ENCODE measurements at places on chromosomes 1 and 21.

GRCh38 chr1:20400341-20401177 is 85.5 kb downstream of the CAMK2N1 start:
- no peak for DNase-seq

DNA sequence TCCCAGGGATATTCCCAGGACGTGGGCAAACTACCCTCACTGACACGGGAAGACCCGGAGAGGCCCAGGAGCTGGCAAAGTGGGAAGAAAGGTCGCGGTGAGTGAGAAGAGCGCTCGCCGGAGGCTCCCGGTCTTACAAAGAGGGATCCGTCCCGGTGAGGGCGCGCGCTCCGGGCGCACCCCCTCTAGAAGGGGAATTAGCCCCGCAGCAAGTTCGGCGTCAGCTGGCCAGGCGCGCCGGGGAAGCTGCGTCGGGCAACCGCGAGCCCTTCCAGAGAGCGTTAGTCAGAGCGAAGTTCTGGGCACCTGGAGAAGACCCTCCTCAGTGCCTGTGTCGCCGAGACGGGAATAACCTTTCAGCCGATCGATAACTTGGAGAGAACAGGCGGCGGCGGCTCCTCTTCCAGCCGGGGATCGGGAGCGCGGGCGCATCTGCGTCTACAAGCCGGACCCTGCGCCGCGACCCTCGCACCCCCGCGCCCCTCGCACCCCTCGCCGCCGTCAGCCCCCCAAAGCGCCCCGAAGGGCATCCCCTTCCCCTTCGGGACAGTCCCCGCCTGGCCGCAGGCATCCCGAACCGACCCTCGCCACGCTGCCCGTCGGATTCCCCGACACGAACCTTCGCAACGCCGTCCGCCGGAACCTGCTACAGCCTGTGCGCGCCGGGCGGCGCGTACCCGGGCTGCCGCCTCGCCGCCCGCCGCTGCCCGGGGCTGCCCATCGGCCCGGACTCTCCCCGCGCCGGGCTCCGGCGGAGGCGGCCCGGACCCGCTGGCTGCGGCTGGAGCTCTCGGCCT is 485 bp downstream of the SIPA1L2 start:
- peak; percentile 45 for DNase-seq

DNA sequence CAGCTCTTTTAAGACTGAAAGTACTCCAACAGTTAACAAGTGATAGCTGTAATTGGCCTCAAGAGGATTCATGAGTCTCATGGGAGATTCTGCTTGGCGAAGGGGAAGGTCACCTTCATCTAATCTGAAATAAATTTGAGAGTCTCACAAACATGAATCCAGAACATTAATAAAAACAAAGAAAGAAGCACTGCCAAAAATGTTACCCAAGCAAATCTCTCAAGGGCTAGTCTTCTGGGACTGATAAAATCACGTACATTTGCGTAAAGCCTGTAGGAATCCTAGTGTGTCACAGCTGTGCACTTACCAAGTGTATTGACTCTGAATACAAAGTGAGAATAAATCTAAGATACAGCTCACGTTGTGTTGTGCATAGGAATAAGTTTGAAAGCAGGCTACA is 21.2 kb upstream of the NUF2 start:
- DNase-seq, result no peak

- peak; percentile 40 for DNase-seq
Observed at GRCh38 chr21:37380349-37381323, 14.1 kb downstream of the DYRK1A start.

DNA sequence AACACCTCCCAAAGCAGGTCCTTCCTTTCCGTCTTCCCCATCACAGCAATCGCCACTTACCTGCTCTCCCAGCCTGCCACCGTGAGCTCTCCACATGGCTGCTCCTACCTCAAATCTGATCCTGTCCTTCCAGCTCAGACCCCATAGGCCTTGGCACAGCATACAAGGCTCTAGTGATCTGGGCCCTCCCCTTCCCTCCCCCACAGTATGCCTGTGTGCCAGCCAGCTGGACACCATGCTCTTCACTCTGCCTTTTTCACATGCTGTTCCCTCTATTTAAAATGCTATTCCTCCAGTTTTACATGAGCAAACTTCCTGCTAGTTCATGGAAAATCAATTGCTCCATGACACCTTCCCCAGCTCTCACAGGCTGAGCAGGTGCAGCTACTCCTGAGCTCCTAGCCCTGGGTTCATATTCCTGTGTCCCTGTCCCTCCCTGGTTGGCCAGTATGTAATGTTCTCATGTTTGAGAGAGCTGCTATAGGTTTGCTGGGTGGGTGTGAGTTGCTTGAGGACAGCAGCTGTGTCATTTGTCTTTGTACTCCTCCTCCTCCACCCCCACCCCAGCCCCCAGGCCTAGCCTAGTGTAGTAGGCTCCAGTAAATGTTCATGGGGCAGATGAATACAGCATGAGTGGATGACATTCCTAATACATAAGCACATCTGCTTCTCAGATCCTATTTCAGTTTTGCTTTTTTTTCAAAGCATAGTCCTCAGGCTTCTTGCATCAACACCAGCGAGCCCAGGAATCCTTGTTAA is 6.3 kb upstream of the TNNT2 start:
- no peak for DNase-seq

DNA sequence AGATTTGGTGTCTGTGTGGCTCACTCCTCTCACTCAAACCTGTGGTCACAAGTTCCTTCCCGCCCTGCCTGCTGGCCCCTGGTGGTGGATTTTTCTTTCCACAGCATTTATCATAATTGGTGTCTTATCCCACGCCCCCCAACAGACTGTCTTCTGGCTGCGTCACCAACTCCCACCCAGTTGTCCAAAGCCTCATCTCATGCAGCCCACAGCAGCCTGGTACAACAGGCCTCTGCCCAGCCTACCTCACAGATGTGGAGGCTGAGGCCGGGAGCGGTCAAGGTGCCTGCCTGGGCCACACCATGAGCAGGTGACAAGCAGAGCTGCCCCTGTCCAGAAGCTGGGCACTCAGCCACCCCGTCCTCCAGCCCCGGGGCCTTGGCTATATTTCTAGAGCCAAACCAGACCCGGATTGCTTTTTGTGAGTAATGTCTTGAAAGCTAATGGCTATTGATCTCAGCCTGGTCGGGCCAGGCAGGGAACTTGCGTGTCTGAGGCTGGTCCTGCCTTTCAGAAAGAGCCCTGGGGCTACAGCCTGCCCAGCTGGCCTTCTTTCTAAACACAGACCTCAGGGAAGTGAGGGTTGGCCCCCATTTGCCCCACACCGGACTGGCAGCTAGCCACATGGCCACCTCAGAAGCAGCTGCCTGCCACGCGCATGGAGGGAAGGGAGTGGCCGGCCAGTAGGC is 2.6 kb downstream of the KCNAB2 start:
- DNase-seq, result peak; percentile 18

DNA sequence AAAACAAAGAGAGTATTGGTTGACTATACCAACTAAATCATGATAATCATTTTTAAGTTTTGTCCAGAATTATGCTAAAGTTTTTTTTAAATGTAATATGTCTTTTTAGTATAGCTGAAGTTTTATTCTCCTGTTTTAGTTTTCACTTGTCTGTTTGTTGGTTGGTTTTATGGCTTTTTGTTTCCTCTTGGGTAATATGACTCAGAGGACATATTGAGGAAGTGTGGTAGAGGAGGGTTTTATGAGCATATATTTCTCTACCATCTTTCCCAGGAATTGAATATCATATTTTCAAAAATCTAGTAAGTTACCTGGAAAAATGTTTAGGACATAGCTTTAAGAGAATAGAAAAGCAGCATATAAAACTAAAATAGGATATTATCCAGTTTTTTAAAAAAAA is 68.6 kb upstream of the MCOLN3 start:
- no peak for DNase-seq
